ENCODE measurements at places on chromosomes 16 and 17. TPM values are rescaled to one million over a fixed set of nuclear protein-coding genes. Genes with fewer than 3 reads are reported as not detected.

RAB26 gene
- 1.5 TPM for total RNA-seq

C1QBP gene
- 188 TPM for total RNA-seq

KRT27 gene
- not detected for total RNA-seq

TRPV3 gene
- 1.8 TPM for total RNA-seq

CD79B gene
- total RNA-seq: not detected

NTN1 gene
- 0.08 TPM for total RNA-seq

RGS11 gene
- 1.2 TPM for total RNA-seq

MSI2 gene
- total RNA-seq: 9.8 TPM

VTN gene
- total RNA-seq: 0.35 TPM

CCL16 gene
- not detected for total RNA-seq

LRRC75A gene
- total RNA-seq: 0.82 TPM

TMEM220 gene
- total RNA-seq: 1.7 TPM

SCARF1 gene
- 0.23 TPM for total RNA-seq

KRT26 gene
- total RNA-seq: not detected

ZDHHC1 gene
- 4.3 TPM for total RNA-seq

RHBDF1 gene
- 35.7 TPM for total RNA-seq

LITAFD gene
- total RNA-seq: not detected

CPHXL2 gene
- not detected for total RNA-seq

DNASE1 gene
- 34.2 TPM for total RNA-seq

MRC2 gene
- total RNA-seq: 319 TPM

CD300E gene
- total RNA-seq: not detected

MYO15A gene
- 1.6 TPM for total RNA-seq

PRAC1 gene
- total RNA-seq: not detected

WNT9B gene
- total RNA-seq: not detected

GH1 gene
- total RNA-seq: not detected

ENKD1 gene
- 13.8 TPM for total RNA-seq

TOX3 gene
- total RNA-seq: not detected

SOX9 gene
- 0.94 TPM for total RNA-seq

TNRC6C gene
- total RNA-seq: 5.3 TPM

RASD1 gene
- total RNA-seq: 6.0 TPM

ASPA gene
- not detected for total RNA-seq

TBX6 gene
- 0.12 TPM for total RNA-seq

HS3ST6 gene
- total RNA-seq: not detected

TANGO6 gene
- total RNA-seq: 64.0 TPM

CYGB gene
- 3.8 TPM for total RNA-seq

UMOD gene
- total RNA-seq: not detected

OR1F1 gene
- not detected for total RNA-seq

OR1E1 gene
- not detected for total RNA-seq

SHPK gene
- 10.4 TPM for total RNA-seq

OR3A3 gene
- not detected for total RNA-seq

CDRT15 gene
- not detected for total RNA-seq

SLC13A2 gene
- not detected for total RNA-seq

RNF213 gene
- 251 TPM for total RNA-seq

SEZ6 gene
- total RNA-seq: not detected

TP53TG3B gene
- 0.08 TPM for total RNA-seq

ABR gene
- 46.0 TPM for total RNA-seq

ZNF821 gene
- 5.6 TPM for total RNA-seq

SLC13A5 gene
- total RNA-seq: 0.15 TPM

BAIAP3 gene
- total RNA-seq: not detected

HOXB4 gene
- 0.35 TPM for total RNA-seq

KRT24 gene
- not detected for total RNA-seq
